ENCODE measurements at places on chromosomes 6 and 20.

DNA sequence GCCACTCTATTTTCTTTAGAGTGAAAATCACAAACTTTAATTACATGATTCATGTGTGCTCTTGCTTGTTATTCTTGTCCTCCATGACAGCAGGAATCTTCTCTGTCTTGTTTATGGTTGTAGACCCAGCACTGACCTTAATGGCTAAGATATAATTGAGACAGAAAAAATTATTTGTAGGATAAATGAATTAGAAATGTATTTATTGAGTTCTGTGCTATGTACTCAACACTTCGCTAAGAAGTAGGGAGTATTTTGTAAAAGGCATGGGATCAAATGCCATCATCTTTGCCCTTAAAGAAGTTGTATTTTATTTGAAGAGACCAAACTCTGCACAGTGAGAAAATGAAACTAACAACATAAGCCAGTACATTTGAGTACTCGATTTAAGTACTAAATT lies 71.2 kb downstream of the CBLN4 start:
- no peak for DNase-seq

DNA sequence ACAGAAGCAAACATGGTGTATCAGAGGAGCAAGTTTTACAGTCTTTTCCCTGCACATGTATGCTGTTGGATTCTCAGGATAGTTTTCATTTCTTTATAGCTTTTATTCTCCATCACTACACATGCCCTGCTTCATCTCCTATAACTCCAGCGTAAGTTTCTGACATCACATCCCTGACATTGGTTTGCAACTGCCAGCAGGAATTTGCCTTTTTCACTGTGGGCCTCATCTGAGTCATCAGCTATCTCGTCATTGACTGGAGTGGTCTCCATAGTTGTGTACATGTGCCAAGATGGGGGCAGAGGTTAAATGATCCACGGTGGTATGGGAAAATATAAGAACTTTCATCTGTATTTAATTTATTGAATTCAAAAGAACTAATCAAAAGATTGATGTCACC lies 96.7 kb downstream of the SLX4IP start:
- DNase-seq = no peak

- DNase-seq = no peak
Measured at GRCh38 chr6:107491760-107492660, 2.1 kb downstream of the SOBP start.

GRCh38 chr20:61234224-61234890 lies 17.7 kb upstream of the CDH4 start:
- no peak for DNase-seq

- no peak for DNase-seq
Measured at GRCh38 chr6:49464691-49465090, 1.5 kb downstream of the CENPQ start.

- DNase-seq = no peak
Measured at GRCh38 chr6:4732691-4733315, 43.4 kb upstream of the CDYL start.

- DNase-seq = no peak
Measured at GRCh38 chr6:98821756-98822405, 12.5 kb upstream of the POU3F2 start.
